Endothelial cell of umbilical vein (primary cell): ENCODE measurements at places on chromosomes 2 and 18. TPM values are rescaled to one million over a fixed set of nuclear protein-coding genes. Genes with fewer than 3 reads are reported as not detected.

DNA sequence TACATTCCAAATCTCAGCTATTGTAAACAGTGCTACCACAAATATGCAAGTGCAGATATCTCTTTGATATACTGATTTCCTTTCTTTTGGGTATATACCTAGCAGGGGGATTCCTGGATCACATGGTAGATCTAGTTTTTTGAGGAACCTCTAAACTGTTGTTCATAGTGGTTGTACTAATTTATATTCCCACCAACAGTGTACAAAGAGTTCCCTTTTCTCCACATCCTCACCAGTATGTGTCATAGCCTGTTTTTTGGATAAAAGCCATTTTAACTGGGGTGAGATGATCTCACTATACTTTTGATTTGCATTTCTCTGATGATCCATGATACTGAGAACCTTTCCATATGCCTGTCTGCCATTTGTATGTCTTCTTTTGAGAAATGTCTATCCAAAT, 6.3 kb upstream of the CCNT2 start:
- H3K27me3 ChIP-seq = no peaks in the 10 kb centered on the region
- H3K36me3 ChIP-seq = no peaks in the 10 kb centered on the region
- H3K4me3 ChIP-seq = no peak overlapping the region
- no peak overlapping the region for H3K27ac ChIP-seq

DNA sequence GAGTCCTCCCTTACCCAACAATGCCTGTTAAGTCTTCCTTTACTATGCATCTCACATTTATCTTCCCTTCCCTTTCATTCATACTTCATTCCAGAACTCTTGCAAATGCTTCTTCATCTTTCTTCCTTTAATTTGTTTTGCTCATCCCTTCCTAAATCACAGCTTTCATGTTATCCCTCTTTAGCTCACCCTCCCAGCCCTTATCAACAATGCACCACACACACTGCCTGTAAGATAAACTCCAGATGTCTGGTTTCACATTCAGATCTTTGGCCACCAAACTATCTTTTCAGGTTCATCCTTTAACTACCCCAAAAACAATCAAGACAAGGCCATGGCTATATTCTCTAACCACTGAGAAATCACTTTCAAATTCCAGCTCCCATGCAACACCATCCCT, 3.4 kb downstream of the CCDC93 start:
- H3K36me3 ChIP-seq = peaks cover 11% of the 10 kb centered on the region
- H3K4me1 ChIP-seq = peaks cover 14% of the 10 kb centered on the region
- no peak overlapping the region for H3K27ac ChIP-seq
- H3K4me3 ChIP-seq = no peak overlapping the region
- DNase-seq = no peak

GRCh38 chr2:177272765-177273164, 8.2 kb upstream of the NFE2L2 start:
- DNase-seq = no peak
- peaks cover 25% of the 10 kb centered on the region for H3K4me1 ChIP-seq
- no peaks in the 10 kb centered on the region for H3K36me3 ChIP-seq

Gene CHCHD5
- 44.7 and 63.5 TPM in 2 replicates for polyA plus RNA-seq

DNA sequence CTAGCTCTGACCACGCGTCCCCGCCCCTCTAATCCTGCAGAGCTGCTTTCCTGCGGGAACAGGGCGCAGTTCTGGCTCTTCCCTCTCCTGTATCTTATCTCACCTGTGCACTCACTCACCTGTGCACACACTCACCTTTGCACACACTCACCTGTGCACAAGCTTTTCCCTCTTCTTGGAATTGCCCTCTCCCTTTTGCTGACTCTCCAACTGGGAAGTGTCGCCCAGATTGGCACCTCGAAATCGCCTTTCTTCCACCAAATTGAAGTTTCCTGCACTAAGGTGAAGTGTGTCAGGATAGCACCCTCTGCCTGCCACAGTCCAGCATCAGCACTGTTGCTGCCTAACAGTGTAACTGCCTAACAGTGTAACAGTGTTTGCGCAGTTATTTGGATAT, 566 bp upstream of the CMPK2 start:
- peak; percentile 6 for DNase-seq
- peak overlapping the region; percentile 55 for H3K4me3 ChIP-seq
- H3K27me3 ChIP-seq = peaks cover 7% of the 10 kb centered on the region
- H3K4me1 ChIP-seq = peaks cover 4% of the 10 kb centered on the region
- H3K27ac ChIP-seq = no peak overlapping the region
- no peaks in the 10 kb centered on the region for H3K36me3 ChIP-seq

GRCh38 chr2:224638301-224638823, 53.2 kb upstream of the CUL3 start:
- peaks cover 8% of the 10 kb centered on the region for H3K27me3 ChIP-seq
- H3K4me3 ChIP-seq = no peak overlapping the region
- no peak overlapping the region for H3K27ac ChIP-seq

Gene PIAS2
- polyA plus RNA-seq = 7.0 and 8.2 TPM in 2 replicates

Gene FAM228A
- polyA plus RNA-seq = 0.14 and 0.36 TPM in 2 replicates

DNA sequence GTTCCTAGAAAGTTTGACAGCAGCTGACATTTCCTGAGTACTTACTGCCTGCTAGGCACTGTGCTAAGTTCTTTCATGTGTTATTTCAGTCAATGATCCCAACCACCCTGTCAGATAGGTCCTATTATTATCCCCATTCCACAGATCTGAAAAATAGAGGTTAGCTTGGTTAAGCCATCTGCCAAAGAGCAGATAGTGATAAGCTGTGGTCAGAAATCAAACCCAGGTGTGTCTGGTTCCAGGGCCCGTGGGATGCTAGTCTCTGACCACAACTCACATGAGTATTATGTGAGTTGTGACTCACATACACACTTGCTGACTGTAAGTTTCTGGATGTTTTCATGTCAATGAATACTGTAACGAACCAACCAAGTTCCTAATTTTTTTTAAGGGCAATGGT, 132.0 kb upstream of the APCDD1 start:
- H3K27ac ChIP-seq = no peak overlapping the region
- no peaks in the 10 kb centered on the region for H3K36me3 ChIP-seq
- no peaks in the 10 kb centered on the region for H3K4me1 ChIP-seq
- peaks cover 2% of the 10 kb centered on the region for H3K27me3 ChIP-seq

GRCh38 chr2:216147172-216148131, 38.3 kb downstream of the XRCC5 start:
- H3K4me3 ChIP-seq = no peak overlapping the region
- DNase-seq = no peak
- peaks cover 27% of the 10 kb centered on the region for H3K4me1 ChIP-seq
- no peaks in the 10 kb centered on the region for H3K27me3 ChIP-seq
- peaks cover 50% of the 10 kb centered on the region for H3K36me3 ChIP-seq

- H3K36me3 ChIP-seq = no peaks in the 10 kb centered on the region
- DNase-seq = no peak
- no peaks in the 10 kb centered on the region for H3K27me3 ChIP-seq
- H3K27ac ChIP-seq = no peak overlapping the region
Measured at GRCh38 chr2:225543626-225544025, 144.1 kb downstream of the NYAP2 start.

Gene TRIM43
- polyA plus RNA-seq = not detected in 2 replicates

DNA sequence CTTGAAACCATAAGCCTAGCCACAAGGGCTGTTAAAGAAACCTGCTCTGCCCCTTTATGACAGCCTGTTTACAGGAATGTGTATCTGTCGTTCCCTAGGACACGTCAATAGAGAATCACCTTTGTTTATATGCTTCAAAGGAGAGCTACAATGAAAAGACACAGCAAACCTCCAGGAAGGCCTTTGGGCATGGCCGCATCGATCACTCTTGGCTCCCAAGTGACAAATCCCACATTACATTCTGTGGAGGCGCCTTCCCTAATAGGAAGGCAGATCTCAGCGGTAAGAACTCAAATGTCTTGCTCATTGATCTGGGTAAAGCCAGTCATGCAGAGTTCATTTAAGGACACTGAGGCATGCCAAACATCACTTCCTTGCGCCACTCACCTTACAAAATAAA, 26.5 kb downstream of the KIAA2012 start:
- H3K4me3 ChIP-seq = no peak overlapping the region
- peaks cover 20% of the 10 kb centered on the region for H3K27me3 ChIP-seq
- H3K36me3 ChIP-seq = no peaks in the 10 kb centered on the region
- no peak overlapping the region for H3K27ac ChIP-seq

GRCh38 chr2:99088017-99088416, 53.5 kb upstream of the C2orf15 start:
- H3K4me1 ChIP-seq = no peaks in the 10 kb centered on the region
- H3K36me3 ChIP-seq = no peaks in the 10 kb centered on the region
- no peak overlapping the region for H3K27ac ChIP-seq
- peaks cover 8% of the 10 kb centered on the region for H3K27me3 ChIP-seq

Gene CTAGE1
- polyA plus RNA-seq = not detected in 2 replicates

Gene MAL
- polyA plus RNA-seq = not detected in 2 replicates

DNA sequence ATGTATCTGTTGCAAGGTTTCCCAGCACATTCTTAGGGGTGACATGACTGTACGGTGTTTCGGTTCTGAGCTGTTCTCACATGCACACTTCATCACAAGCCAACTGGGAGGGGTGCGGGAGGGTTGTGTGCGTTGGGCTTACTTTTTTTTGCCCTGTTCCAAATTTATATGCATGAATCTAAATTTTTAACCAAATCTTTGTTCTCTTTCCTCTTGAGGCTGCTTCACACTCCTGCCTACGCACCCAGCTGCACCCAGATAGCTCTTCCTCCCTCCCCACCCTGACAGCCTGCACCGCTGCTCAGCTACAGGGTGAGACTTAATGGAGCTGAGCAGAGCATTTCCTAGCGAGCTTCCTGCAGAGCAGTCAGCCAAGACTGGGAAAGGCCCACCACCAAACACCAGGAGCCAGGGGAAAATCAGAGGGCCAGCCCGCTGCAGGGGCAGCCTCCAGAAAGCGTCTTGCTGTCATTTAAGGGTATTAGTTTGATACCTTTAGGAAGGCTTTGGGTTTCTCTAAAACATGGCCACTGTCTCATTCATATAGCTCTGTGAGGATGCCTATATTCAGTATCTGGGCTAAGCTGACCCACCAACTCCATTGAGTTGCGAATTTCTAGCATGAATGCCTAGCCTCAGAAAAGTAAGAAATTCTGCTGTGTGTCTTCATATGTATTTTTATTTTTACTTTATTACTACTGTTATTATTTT, 84.5 kb downstream of the POU3F3 start:
- H3K27ac ChIP-seq = no peak overlapping the region
- H3K4me1 ChIP-seq = no peaks in the 10 kb centered on the region
- no peak overlapping the region for H3K4me3 ChIP-seq
- H3K36me3 ChIP-seq = no peaks in the 10 kb centered on the region
- no peaks in the 10 kb centered on the region for H3K27me3 ChIP-seq

Gene LRRTM4
- polyA plus RNA-seq = not detected in 2 replicates

Gene ARPC2
- polyA plus RNA-seq = 417 and 433 TPM in 2 replicates

GRCh38 chr2:199777916-199778315, 73.1 kb downstream of the FTCDNL1 start:
- no peak for DNase-seq
- no peak overlapping the region for H3K4me3 ChIP-seq
- no peaks in the 10 kb centered on the region for H3K36me3 ChIP-seq
- H3K27me3 ChIP-seq = no peaks in the 10 kb centered on the region

DNA sequence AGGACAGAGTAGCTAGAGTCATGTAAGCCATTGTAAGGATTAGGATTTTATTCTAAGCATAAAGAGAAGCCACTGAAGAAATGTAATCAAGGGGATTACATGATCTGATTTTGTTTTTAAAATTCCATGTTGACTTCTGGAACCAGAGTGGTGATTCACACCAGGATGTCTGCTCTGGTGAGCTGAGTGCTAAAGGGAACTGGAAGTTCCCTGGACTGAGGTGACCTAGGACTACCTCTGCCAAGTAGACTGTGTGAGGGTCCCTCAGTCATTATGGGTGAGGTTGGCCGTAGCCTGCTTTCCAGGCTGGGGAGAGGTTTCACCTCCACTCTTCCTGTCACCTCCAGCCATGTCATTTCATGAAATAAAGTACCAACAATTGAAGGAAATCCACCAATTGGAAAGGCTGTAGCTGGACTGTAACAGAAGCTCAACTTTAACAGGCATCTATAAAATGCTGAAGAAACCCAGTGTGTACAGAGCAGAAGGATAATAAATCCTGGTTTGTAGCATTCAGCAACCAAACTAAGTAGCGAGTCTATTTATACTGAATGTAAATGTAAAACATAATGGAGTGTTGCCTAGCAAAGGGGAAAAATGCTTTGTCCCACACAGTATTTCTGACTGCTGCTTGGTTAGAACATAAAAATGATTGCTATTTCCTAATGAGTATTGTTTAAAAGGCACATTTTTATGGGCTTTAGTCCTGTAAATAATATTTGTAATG, 507.4 kb upstream of the PKDCC start:
- no peak overlapping the region for H3K27ac ChIP-seq
- no peak overlapping the region for H3K4me3 ChIP-seq

Gene POTEC
- not detected in 2 replicates for polyA plus RNA-seq

Gene IL18R1
- 1.8 and 2.9 TPM in 2 replicates for polyA plus RNA-seq

Gene COA5
- 10.3 and 16.5 TPM in 2 replicates for polyA plus RNA-seq

Gene UGT1A5
- not detected in 2 replicates for polyA plus RNA-seq

- no peaks in the 10 kb centered on the region for H3K27me3 ChIP-seq
- no peak overlapping the region for H3K4me3 ChIP-seq
- peaks cover 4% of the 10 kb centered on the region for H3K4me1 ChIP-seq
- peak; percentile 17 for DNase-seq
- H3K27ac ChIP-seq = no peak overlapping the region
- H3K36me3 ChIP-seq = no peaks in the 10 kb centered on the region
Measured at GRCh38 chr2:180322781-180323180, 315.7 kb upstream of the CWC22 start.

DNA sequence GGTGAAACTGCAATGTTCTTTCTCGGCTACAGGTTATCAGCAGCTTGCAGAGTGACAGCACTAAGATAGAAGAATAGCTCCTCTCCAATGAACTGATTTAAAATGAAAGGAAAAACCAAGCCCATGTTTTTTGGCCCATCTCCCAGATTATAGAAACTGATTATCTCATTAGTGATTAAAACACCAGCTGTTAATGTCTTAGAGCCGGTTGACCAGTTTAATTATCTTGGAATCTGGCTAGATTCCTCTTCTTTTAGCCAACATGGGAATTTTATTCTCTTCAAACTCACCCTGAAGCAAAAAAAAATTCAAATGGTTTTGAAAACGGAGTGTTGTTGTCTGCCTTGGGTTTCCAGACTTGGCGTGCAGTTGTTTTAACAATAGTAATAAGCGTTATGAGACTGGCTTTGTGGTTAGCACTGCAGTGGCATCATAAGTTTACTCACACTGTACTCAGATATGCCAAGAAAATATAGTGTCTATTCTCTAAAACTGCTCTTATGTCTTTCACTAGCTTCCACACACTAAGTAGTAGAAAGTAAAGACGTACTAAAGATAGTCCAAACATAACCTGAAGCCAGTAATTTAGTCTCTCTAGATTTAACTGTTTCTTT, 665.3 kb downstream of the STK39 start:
- no peak for DNase-seq
- H3K27ac ChIP-seq = no peak overlapping the region
- no peaks in the 10 kb centered on the region for H3K4me1 ChIP-seq

DNA sequence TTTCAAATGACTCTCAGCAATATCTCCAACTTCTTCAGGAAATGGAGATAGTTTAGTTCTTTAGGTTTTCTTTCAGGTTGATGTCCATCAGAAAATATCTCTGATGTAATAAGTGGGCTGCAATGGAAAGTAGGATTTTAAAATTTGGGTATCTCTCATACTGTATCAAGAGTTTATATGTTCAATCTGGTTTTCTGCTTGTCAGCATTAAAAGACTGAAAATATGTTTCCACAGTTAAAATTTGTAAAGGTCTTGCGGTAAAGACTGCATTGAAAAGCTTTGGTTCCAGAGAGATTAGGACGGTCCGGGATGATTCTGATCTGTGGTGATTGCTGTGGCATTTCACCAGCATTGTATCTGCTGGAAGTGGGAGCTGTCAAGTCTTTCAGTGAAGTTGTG, 83.2 kb downstream of the LYPD1 start:
- H3K27ac ChIP-seq = no peak overlapping the region
- DNase-seq = no peak
- no peaks in the 10 kb centered on the region for H3K36me3 ChIP-seq
- no peaks in the 10 kb centered on the region for H3K4me1 ChIP-seq
- no peak overlapping the region for H3K4me3 ChIP-seq
